WTC11 (cell line): ENCODE measurements at places on chromosomes 2 and 18. TPM values are rescaled to one million over a fixed set of nuclear protein-coding genes. Genes with fewer than 3 reads are reported as not detected.

Gene IL37
- total RNA-seq, result 0.30 to 0.48 TPM in 2 of 3 replicates, not detected in the other

Gene RAPH1
- total RNA-seq, result 18.0 to 24.6 TPM (median 18.2 TPM) in 3 replicates

Gene MDH1B
- 1.6 to 1.9 TPM (median 1.6 TPM) in 3 replicates for total RNA-seq

Gene SULT1C2
- total RNA-seq, result 2.2 to 3.4 TPM (median 2.6 TPM) in 3 replicates

Gene NAT8
- total RNA-seq, result not detected in 3 replicates

Gene NETO1
- total RNA-seq, result 30.0 to 34.7 TPM (median 33.1 TPM) in 3 replicates

DNA sequence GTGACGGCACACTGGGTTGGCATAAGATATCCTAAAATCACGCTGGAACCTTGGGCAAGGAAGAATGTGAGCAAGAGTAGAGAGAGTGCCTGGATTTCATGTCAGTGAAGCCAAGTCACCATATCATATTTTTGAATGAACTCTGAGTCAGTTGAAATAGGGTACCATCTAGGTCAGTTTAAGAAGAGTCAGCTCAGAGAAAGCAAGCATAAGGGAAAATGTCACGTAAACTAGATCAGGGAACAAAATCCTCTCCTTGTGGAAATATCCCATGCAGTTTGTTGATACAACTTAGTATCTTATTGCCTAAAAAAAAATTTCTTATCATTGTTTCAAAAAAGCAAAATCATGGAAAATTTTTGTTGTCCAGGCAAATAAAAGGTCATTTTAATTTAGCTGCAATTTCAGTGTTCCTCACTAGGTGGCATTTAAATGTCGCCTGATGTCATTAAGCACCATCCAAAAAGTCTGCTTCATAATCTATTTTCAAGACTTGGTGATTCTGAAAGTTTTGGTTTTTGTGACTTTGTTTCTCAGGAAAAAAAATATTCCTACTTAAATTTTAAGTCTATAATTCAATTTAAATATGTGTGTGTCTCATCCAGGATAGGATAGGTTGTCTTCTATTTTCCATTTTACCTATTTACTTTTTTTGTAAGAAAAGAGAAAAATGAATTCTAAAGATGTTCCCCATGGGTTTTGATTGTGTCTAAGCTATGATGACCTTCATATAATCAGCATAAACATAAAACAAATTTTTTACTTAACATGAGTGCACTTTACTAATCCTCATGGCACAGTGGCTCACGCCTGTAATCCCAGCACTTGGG, 19.6 kb downstream of the RSAD2 start:
- DNase-seq, result no peak

DNA sequence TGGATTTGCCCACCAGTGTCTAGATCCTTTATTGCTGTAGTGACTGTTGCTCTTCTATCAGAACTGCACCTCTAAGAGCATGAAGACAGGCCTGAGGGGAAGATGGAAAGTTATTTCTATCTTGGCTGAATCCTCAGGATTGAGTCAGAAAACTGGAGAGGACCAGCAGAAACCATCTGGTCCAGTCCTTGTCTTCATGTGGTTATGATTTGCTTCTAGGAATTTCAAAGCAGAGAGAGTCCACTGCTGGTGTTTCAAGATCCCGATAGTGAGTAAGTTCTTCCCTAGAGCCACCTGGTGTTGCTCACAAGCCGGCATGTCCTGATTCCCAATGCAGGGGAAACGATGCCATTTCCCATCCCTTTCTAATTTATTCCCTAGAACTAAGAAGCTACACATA, 84.2 kb downstream of the NCKAP5 start:
- DNase-seq, result no peak

DNA sequence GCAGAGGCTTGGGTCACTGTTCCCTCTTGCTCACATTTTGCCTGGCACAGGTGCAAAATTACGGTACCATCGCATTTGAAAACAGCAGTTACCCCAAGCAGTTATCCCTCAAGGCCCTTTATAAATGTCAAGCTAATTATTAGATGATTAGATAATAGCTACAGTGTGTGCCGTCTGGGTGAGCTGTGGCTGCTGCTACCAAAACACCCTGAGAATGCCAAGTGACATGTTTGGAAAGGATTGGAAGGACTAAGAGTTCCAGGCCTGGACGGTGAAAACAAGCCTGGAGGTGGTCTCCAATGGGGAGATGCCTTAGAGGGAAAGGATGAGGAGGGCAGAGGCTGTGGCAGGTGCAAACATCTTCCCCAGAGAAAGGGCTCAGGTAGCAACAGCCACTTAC, 120.6 kb downstream of the CAPN13 start:
- no peak for DNase-seq

GRCh38 chr2:77571545-77571944, 49.4 kb upstream of the LRRTM4 start:
- no peak for DNase-seq

- DNase-seq, result no peak
These were observed 810.4 kb downstream of the METTL4 start for GRCh38 chr18:1760901-1761300.

DNA sequence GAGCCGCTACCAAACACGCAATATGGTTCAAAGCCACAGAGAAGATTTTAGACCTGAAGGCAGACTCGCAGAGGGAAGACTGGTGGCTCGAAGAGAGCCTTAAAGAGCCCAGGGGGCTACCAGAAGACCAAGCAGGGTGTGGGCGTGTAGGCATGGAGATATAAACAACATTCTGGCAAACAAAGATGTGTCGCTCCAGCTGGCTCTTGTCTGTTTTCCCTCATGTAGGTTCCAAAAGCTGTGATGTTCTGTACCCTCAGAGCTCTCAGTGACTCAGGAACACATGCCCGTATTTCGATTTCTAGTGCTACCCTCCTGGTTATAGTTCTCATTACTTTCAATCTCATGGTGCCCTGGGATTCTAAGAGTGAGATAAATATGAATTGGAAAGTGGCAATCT, 44.5 kb downstream of the DOCK10 start:
- no peak for DNase-seq

- DNase-seq, result no peak
These were observed 25.3 kb upstream of the RPL31 start for GRCh38 chr2:100976645-100977391.

DNA sequence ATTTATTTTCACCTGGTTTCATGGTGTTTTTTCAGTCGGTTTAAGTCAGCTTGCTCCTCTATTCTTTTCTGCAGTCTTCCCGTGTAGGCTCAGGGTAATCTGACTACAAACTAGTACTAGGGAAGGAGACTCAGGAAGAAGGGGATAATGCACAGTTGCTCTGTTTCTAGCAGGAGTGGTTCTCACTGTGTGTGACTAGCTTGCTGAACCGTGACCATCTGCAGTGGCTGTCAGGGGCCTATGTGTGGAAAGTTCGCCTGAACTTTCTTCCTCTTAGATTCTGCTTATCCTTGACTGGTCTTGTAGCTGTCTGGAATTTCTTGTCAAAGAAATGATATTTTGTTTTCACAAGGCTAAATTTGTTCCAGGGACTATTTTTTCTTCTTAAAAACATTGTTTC, 46.3 kb upstream of the AQP4 start:
- DNase-seq, result no peak
